ENCODE measurements at places on chromosomes 3 and 15.

DNA sequence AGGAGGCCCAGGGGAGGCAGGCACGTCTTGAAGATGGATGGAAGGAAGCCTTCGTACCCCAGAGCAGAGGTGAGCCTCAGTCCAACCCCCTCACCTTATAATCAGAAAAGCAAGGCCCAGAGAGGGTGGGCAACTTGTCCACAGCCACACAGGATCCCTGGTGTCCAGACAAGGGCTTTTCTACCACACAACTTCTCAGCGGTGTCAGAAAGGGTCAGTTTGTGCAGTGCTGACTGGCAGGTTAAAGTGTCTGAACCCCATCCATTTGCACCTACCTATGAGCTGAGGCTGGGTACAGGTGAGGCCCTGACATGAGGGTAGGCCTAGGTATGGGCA lies 8.6 kb downstream of the IGDCC3 start:
- DNase-seq = no peak

DNA sequence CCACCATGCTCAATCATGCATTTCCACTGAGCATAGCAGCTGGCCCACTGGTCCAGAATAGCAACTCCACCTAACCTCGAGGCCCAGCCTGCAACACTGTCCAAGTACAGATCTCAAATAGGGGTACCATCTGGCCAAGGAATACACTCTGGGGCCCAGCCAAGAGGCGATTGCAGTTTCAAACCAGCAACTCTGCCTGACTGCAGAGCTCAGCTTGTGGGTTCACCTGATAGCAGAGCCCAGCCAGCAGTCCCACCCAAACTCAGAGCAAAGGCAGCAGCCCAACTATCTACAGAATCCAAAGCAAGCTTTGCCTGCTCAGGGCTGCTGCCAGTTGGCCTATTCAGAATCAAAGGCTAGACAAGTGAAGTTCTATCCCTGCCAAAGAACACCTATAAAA lies 30.5 kb downstream of the POLQ start:
- no peak for DNase-seq

GRCh38 chr3:179451265-179452175 lies at the start of gene GNB4:
TSS of gene GNB4 (minus strand) at chr3:179451470. CDS start at chr3:179426200, 25,270 bp downstream.
- peak; percentile 49 for DNase-seq

GRCh38 chr3:46889381-46890110 lies 12.0 kb downstream of the PTH1R start:
- DNase-seq = no peak

DNA sequence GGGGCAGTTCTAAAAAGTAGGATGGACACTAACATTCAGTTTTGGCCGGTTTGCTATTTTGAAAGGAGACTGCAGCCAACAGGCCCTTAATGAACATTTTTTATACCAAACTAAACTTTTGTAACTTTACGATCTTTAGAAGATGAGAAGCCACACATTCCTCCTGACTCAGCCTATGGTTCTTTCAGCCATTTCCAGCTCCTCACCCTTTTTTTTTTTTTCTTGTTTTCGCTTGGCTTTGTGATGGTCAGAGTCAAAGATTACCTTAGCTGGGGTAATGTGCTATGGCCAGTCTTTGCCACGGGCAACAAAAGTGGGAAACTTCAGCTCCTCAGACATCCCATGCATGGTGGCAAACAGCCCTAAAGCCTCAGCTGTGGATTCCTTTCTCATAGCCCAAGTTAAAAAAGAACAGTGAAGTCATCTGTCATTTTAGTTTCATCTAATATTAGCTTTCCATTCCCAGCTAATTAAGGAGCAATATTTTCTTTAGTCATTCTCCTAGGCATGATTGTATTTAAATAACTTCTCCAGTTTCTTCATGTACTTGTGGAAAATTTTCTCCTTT lies 368.7 kb downstream of the MFSD1 start:
- DNase-seq = no peak

GRCh38 chr3:197117114-197117513 lies 87.5 kb upstream of the MELTF start:
- no peak for DNase-seq

DNA sequence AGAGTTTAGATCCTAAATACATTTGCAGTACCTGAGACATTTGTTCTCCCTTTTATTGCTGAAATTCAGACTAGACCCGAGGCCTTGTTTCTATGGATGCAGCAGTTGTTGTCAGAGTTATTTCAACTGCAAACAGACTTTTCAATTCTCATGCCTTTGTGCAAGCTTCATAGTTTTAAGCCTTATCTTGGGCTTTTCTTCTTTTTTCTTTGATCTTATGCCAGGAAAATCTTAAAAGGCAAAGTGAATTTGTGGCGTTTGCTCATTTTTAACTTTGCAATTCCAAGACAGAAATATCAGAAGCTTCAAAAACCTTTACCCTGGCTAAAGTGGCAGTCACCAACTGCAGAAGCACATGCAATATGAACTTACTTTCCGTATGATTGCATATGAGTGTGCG lies 576.7 kb downstream of the DIPK2A start:
- DNase-seq = no peak

DNA sequence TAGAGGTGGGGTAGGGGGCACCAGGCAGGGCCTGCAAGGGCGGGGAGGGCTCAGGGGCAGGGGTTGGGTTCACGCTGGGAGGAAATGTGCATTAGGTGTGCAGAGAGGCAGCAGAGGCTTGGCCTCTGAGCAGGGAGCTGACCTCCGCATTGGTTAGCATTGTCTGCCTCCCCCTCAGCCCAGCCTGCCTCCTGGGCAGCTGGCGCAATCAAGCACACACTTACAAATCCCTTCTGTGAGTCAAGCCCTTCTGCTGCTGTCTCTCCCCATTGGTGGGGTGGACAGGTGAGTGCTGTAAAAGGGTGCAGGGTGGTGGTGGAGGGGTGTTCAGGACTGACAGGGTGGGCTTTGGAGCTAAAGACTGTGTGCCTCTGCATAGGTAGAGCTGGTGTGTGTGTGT lies 9.3 kb downstream of the LOXL1 start:
- DNase-seq = no peak
